Thoracic aorta (tissue), 2 donors: ENCODE measurements at places on chromosomes 2 and 18.

DNA sequence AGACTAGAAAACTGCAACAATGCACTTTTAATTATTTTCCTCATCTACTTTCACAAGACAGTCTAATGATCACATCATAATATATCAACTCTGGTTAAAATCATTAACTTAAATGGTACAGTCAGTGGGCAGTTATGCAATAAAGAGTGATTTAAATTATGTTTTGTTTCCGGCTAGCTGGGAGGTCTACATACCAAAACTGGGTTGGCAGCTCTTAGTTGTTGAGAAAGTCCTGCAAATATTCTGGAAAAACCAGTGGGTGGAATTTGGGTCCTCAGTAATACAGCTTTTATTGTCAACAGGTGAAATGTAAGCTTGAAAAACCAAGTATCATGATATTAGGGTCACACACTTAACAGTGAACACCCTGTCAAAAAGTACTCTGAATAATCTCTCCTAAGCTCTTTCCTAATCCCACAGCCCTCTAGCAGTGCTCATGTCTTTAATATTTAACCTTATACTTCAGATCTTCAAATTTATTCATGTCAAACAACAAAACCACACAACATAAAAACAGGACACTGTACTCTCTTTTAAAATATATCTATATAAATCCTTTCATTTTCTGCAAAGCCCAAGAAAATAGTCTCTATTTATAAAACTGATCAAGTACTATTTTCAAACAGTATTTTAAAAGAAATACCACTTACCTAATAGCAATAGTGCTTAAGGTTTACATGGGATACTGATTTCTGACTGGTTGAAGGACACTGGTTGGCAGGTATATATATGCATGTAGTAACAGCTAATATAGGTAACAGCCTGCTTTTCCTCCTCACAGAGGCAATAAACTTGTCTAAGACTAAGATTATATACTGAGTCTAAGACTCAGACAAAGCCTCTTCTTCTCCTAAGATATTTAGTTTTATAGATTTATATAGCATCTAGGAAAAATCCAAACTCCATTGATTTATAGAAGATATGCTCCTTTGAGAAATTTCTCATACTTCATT is 103.8 kb downstream of the GAREM1 start:
- no peaks in the 10 kb centered on the region for H3K36me3 ChIP-seq
- no peaks in the 10 kb centered on the region for H3K27me3 ChIP-seq
- H3K27ac ChIP-seq: no peak overlapping the region
- no peak for DNase-seq

DNA sequence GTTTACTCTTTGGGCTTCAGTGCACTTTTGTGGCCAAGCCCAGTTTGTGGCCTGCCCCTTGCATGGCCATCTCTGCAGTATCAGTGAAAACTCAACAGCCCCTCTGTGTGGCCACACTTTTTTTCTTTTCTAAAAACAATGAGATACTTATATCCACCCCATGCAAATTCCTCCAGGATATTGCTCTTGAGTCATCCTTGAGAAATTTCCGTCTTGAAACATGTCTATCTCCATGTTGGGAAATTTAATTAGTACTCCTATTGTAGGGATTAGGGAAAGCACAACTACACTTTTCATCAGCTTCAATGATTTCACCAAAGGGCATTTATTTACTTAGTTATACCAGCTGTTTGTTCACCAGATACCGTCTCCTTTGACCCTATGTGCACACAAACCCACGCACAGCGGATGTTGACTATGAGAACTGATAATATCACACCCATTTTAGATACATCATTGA is 993.1 kb downstream of the TSN start:
- no peaks in the 10 kb centered on the region for H3K36me3 ChIP-seq
- H3K4me3 ChIP-seq: no peak overlapping the region
- H3K27me3 ChIP-seq: no peaks in the 10 kb centered on the region
- H3K27ac ChIP-seq: no peak overlapping the region
- no peaks in the 10 kb centered on the region for H3K4me1 ChIP-seq
- DNase-seq: no peak

DNA sequence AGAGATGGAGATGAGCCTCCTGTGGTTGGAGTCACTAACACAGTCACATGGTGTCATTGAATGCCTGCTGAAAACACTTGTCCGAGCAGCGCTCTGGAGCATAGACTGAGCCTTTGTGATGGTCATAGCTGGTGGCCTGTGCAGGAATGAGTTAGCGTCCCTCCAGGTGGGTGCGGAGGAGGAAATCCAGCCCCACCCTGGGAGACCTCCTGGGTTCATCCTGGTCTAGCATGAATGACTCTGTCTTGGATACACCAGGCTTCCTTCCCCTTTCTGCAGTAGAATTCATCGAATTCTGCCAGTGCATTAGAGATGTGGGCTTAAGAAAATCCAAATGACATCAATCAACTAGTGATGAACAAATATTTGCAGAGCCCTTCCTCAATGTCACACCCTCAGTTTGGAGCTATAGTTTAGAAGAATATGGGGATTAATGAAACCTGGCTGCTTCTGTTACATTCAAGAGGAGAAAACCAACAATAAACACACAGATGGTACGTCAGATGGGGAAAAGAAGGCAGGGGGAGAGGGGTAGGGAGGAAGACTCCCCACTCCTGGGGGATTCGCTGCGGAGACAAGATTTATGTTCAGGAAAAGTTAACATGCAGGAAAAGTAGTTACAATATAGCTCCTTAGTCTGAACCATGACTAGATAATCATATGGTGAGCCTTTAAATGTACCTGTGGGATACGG is 136.7 kb downstream of the DDX1 start:
- no peaks in the 10 kb centered on the region for H3K27me3 ChIP-seq
- peaks cover 16% of the 10 kb centered on the region for H3K4me1 ChIP-seq
- H3K27ac ChIP-seq: no peak overlapping the region
- no peaks in the 10 kb centered on the region for H3K36me3 ChIP-seq
- no peak for DNase-seq
- H3K4me3 ChIP-seq: no peak overlapping the region

GRCh38 chr2:209473930-209474419 is 50.1 kb downstream of the MAP2 start:
- no peaks in the 10 kb centered on the region for H3K27me3 ChIP-seq
- H3K36me3 ChIP-seq: no peaks in the 10 kb centered on the region
- peaks cover 39% of the 10 kb centered on the region for H3K4me1 ChIP-seq
- H3K27ac ChIP-seq: peak overlapping the region; percentile 73
- no peak for DNase-seq

- H3K27ac ChIP-seq: no peak overlapping the region
- no peak for DNase-seq
- H3K27me3 ChIP-seq: no peaks in the 10 kb centered on the region
- H3K4me1 ChIP-seq: no peaks in the 10 kb centered on the region
Observed at GRCh38 chr2:12014088-12014960, 267.9 kb downstream of the LPIN1 start.

- no peak for DNase-seq
- H3K27me3 ChIP-seq: no peaks in the 10 kb centered on the region
- H3K4me3 ChIP-seq: peak overlapping the region; percentile 9
- no peak overlapping the region for H3K27ac ChIP-seq
Observed at GRCh38 chr2:99624677-99625076, 134.9 kb upstream of the REV1 start.

DNA sequence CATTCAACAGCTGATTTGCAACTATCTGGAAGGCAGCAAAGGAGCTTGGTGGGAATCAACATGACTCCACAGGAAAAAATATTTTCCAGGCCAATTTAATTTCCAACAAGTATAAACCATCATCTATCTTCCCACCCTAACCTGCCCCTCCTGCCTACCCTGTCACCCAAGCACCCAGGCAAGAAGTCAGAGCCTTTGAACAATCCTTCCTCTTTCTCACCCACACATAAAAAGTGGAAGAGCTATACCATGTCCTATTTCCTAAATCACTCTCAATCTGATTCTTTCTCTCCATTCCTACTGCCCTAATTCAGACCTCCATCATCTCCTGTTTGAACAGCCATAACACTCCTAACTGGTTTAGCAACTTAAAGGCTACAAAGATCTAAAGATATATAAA is 12.7 kb downstream of the SPIRE1 start:
- H3K4me1 ChIP-seq: peaks cover 6% of the 10 kb centered on the region
- peak overlapping the region; percentile 64 for H3K27ac ChIP-seq
- DNase-seq: no peak
- no peaks in the 10 kb centered on the region for H3K36me3 ChIP-seq
- H3K4me3 ChIP-seq: peak overlapping the region; percentile 42

- H3K27ac ChIP-seq: no peak overlapping the region
- no peaks in the 10 kb centered on the region for H3K4me1 ChIP-seq
- no peaks in the 10 kb centered on the region for H3K36me3 ChIP-seq
- DNase-seq: no peak
- H3K27me3 ChIP-seq: no peaks in the 10 kb centered on the region
Observed at GRCh38 chr18:39942702-39943101, 2012.3 kb upstream of the PIK3C3 start.

DNA sequence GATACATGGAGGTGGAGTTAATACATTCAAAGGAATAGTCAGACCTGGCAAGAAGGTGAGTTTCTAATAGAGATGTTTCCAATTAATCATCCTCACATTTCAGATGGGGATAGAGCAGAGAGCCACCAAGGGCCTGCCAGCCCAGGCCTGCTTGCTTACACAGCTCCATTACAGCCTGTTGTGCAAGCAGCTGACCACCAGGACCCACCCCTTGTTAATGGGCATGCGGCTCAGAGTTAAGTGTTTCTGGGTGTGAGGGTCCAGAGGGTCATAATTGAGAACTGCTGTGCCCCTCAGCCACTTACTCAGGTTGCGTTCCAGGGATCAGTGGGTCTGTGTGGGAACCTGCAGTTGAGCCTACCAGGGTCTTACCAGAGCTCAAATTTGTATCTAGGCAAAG is 199.8 kb downstream of the AGPS start:
- DNase-seq: no peak
- no peaks in the 10 kb centered on the region for H3K27me3 ChIP-seq
- H3K36me3 ChIP-seq: no peaks in the 10 kb centered on the region
- no peak overlapping the region for H3K27ac ChIP-seq
- H3K4me3 ChIP-seq: no peak overlapping the region
- H3K4me1 ChIP-seq: no peaks in the 10 kb centered on the region

DNA sequence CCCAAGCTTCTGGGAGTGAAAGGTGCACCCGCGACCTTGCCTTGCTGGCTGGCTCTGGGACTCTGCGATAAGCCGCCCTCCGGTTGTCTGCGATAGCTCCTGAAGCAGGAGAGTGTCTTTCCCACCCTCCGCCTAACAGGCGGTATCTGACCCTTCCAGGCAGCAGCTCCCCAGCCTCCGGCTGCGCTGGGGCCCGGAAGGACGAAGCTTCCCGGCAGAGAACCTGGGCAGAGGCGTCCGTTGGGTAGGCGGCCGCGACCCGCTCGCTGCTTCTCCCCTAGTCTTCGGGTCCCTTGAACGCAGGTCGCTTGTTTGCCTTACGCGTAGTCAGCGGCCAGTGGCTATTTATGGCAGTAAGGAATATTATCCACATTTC is 446 bp upstream of the RHBDD1 start:
- DNase-seq: no peak
- peaks cover 30% of the 10 kb centered on the region for H3K4me1 ChIP-seq
- H3K4me3 ChIP-seq: peak overlapping the region; percentile 96
- no peaks in the 10 kb centered on the region for H3K27me3 ChIP-seq
- H3K36me3 ChIP-seq: no peaks in the 10 kb centered on the region

- H3K27me3 ChIP-seq: no peaks in the 10 kb centered on the region
- no peak for DNase-seq
- H3K36me3 ChIP-seq: no peaks in the 10 kb centered on the region
- H3K4me3 ChIP-seq: no peak overlapping the region
Observed at GRCh38 chr18:8856769-8857393, 151.5 kb downstream of the MTCL1 start.

- peaks cover 6% of the 10 kb centered on the region for H3K4me1 ChIP-seq
- no peaks in the 10 kb centered on the region for H3K27me3 ChIP-seq
- peak overlapping the region; percentile 40 for H3K4me3 ChIP-seq
- no peak overlapping the region for H3K27ac ChIP-seq
Observed at GRCh38 chr2:12451726-12452125, 265.0 kb upstream of the TRIB2 start.

DNA sequence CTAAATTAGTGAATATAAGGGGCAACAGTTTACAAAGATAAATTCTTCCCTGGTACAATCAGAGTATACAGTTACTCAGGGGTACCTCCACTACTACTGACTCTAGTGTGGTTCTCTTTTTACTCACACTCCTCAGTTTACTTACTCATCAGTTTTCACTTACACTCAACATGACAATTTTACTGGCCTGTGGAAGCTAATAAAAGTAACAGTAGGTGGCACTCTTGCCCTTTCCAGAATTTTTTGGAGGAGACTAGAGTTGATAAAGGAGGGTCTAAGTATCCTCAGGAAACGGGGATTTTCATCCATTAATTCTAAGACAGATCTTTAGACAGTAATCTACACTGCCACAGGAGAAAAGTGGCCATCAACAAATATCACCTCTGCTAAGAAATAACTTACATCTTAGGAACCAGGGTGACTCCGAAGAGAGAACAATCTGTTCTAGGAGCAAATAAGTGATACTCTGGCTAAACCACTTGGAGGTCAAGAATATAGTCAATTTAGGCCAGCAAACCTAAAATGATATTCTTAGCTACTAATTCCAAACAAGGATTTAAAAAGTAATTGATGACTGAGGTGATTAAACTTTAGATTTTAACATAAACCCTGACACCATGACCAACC is 61.3 kb downstream of the ATL2 start:
- peaks cover 12% of the 10 kb centered on the region for H3K36me3 ChIP-seq
- no peak for DNase-seq
- H3K27me3 ChIP-seq: no peaks in the 10 kb centered on the region
- no peak overlapping the region for H3K27ac ChIP-seq

GRCh38 chr2:96832754-96833507 is 10.9 kb downstream of the ANKRD23 start:
- H3K4me1 ChIP-seq: no peaks in the 10 kb centered on the region
- no peaks in the 10 kb centered on the region for H3K27me3 ChIP-seq
- peaks cover 37% of the 10 kb centered on the region for H3K36me3 ChIP-seq
- DNase-seq: no peak

GRCh38 chr18:78692105-78692504 is 287.5 kb upstream of the SALL3 start:
- H3K27ac ChIP-seq: no peak overlapping the region
- H3K36me3 ChIP-seq: no peaks in the 10 kb centered on the region
- H3K4me3 ChIP-seq: no peak overlapping the region
- no peaks in the 10 kb centered on the region for H3K4me1 ChIP-seq
- no peaks in the 10 kb centered on the region for H3K27me3 ChIP-seq
- no peak for DNase-seq

DNA sequence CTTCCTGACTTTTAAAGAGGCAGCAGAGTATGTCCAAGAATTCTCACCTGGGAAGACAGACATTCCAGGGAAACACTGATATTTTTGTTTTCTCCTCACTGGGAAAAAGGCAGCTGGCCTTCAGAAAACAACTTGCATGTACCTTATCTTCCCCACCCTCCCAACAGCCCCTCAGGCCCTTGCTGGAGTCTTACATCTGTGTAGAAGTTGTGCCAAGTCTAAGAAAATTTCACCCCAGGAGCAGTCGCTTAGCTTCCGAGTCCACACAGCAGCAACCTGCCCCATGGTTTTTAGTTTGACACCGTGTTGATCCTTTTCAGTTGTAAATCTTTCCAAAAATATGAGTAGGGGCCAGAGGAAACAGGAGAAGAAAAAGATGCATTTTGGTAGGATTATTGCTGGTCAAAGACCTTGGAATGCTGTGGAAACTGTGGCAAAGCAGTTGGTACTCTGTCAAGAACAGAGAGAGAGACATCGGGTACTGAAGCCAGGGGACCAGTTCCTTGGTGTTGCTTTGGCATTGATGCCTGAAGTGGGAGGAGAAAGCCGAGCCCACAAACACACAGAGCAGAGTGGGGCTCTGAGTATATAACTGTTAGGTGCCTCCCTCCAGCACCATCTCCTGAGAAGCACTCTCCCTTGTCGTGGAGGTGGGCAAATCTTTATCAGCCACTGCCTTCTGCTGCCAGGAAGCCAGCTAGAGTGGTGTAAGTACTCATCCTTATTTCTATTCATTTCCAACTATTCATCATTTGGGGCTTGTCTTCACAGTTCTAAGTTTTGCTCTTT is at the start of gene SLC14A1:
Gene SLC14A1, plus strand, starts transcription at position 615 of the 789 bp plus-strand sequence. CDS start 6,140 bp downstream, outside the sequence.
- peak within 1 kb of the TSS; percentile 46 for H3K4me3 ChIP-seq
- H3K36me3 ChIP-seq: no peaks in the 10 kb centered on the region
- peak within 1 kb of the TSS; percentile 71 for H3K27ac ChIP-seq
- DNase-seq: no peak
- H3K27me3 ChIP-seq: no peaks in the 10 kb centered on the region
- no peaks in the 10 kb centered on the region for H3K4me1 ChIP-seq
